ENCODE measurements at places on chromosomes 6 and 20.

DNA sequence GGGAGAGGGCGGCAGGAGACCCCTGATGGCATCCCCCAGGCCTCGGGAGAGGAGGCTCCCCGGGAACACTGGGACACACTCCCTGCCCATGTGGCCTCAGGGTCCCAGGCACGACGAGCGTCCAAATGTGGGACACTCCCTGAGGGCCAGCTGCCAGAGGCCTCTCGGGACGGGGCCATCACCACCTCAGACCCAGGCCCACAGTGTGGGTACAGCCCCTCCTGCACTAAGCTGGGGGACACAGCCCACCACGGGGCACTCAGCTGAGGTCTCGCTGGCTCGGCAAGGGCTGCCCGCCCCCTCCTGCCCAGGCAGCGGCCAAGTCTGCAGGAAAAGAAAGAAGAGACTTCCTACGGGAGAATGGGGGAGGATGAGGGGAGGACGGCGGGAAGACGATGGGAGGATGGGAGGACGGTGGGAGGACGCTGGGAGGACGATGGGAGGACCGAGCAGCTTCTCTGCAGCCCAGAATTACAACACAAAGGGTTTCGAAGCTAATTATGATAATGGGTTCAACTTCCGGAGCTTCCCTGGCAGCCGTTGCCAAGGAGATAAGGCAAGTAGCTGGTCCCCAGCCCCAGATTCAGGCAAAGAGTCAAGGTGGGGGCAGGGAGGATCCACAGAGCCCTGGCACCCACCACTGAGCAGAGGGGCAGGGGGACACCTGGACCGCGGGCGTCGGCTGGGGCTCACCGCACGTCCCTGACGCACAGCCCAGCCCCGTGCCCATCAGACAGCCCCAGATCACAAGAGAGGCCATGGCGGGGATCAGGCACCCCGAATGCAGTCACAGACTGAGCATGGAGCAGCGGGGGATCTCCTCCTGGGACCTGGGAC, 17.5 kb downstream of the KCNQ2 start:
- DNase-seq, result no peak

DNA sequence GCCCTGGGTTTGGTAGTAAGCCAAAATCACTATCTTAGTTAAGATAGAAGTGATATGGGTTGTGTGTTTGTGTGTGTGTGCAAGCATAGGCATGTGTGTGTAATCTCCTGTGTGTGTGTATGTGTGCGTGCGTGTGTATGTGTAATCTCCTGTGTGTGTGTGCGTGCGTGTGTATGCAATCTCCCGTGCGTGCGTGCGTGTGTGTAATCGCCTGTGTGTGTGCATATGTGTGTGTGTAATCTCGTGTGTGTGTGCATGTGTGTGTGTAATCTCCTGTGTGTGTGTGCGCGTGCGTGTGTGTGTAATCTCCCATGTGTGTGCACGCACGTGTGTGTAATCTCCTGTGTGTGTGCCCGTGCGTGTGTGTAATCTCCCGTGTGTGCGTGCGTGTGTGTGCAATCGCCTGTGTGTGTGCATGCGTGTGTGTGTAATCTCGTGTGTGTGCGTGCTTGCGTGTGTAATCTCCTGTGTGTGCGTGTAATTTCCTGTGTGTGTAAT, 219.3 kb upstream of the GGTLC1 start:
- no peak for DNase-seq

DNA sequence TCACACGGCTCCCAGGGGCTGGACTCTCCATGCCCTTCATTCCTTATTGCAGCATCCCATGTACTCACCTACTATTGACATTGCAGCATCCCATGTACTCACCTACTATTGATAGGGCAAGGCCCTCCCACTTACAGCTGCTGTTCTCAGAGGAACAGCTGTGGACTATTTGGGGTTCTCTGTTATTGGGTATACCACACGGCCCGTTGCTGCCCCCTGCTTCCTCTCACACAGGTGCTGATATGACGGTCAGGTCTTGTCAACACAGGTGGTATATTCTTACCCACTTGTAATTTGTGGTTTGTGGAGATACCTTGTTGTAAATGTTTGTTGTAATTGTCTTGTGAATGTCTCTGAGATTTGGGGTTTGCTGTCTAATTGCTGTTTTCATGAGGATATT, 18.8 kb downstream of the ALDH5A1 start:
- no peak for DNase-seq

GRCh38 chr6:42185597-42185996, 9.2 kb downstream of the GUCA1B start:
- DNase-seq, result no peak

DNA sequence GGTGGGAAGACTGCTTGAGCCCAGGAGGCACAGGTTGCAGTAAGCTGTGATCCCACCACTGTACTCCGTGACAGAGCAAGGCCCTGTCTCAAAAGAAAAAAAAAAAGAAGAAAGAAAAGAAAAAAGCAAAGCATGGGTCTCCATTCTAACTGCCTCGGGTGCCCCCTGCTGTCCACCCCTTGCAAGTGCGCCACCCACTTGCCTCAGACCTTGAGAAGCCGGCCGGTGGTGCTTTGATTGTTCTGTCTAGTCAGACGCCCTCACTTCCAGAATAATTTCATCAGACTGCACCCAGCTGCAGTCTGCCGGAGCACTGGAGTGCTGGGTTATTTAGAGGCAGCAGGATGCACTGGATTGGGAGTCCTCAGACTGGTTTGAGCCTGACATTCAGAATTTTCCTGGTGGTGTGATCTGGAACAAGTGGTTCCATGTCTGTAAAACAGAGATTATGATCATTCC, 17.6 kb upstream of the TM9SF4 start:
- DNase-seq, result peak; percentile 84

- no peak for DNase-seq
Observed at GRCh38 chr20:4886771-4887527, 114.4 kb downstream of the SLC23A2 start.

- no peak for DNase-seq
Observed at GRCh38 chr20:41818991-41819390, 200.8 kb upstream of the CHD6 start.

DNA sequence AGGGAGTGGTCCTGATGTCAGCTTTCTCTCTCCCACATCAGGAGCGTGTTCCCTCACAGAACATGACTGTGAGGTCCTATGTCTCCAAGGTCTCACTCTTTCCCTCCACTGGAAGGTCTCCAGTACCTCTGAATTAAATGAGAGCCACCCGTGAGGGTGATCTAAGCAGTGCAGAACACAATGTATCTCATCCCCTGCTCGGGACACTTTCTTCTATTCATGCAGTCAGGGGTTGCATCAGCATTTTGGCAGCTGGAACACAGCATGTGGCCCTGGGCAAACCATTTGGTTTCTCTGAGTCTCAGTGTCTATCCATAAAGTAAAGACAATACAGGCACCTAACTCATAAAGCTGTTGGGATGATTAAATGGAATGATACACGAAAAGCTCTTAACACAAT, 34.2 kb downstream of the MAFB start:
- no peak for DNase-seq

- DNase-seq, result no peak
Observed at GRCh38 chr6:78993955-78994354, 84.1 kb downstream of the PHIP start.

DNA sequence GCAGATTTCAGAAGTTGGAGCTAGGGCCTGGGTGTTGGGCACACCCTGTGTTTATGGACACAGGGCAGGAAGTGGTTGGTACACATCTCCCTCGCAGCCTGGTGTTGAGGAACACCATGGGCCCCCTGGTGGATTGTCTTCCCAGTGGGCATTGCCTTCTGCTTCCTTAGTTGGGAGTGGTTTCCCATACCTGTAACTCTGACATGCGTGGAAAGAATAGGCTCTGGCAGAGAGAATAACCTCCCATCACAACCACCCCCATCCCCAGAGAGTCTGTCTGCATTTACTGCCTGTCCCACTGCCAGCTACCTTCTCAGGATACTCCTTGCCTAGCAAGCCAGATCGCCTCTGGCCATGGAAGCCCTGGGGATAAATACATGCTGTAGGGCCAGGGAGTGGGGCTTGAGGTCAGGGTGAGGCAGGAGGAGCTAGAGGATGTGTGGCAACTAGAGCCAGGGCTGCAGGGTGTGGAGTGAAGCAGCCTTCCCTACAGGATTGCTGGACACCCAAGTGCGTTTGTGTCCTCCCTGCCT, 14.7 kb downstream of the LRRC73 start:
- peak; percentile 37 for DNase-seq

- DNase-seq, result no peak
Observed at GRCh38 chr6:113570641-113571040, 286.5 kb upstream of the MARCKS start.
